ENCODE measurements at places on chromosomes 12 and 14.

DNA sequence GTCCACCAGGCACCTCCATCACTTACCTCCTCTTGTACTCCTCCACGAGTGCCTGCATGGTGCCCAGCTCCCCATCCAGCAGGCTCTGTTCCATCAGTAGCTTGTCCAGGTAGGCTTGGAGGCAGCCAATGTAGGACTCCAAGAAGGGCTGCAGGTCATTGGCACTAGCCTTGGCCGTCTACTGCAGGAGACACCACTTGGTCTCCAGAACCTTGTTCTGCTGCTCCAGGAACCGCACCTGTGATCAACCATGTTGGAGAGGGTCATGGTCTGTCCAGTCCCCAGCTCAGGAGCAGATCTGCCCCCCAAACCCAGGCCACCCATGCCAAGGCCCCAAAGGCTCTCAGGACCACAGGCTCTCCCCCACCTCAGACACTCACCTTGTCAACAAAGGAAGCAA lies 23.9 kb downstream of the KRT76 start:
- H3K27me3 ChIP-seq, result peaks cover 67% of the 10 kb centered on the region
- DNase-seq, result no peak
- no peaks in the 10 kb centered on the region for H3K36me3 ChIP-seq

DNA sequence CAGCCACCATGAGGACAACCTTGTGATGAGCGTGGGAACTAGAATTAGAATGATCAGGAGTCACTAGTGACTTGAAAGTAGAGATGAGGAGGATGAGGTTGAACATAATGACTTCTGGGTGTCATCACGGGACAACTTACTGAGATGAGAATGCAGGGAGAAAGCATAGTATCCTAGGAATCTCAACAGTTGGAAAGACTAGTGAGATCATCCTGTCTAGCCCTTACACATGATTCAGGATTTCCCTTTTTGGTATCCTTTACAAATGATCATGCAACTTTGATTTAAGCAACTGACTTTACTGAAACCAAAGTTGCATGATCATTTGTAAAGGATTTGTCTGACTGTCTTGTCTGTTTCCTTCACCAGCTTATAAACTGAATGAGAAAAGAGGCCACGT lies 51.8 kb upstream of the HIF1A start:
- no peaks in the 10 kb centered on the region for H3K36me3 ChIP-seq
- H3K4me1 ChIP-seq, result peaks cover 7% of the 10 kb centered on the region
- H3K4me3 ChIP-seq, result no peak overlapping the region
- H3K27me3 ChIP-seq, result no peaks in the 10 kb centered on the region
- H3K27ac ChIP-seq, result no peak overlapping the region

GRCh38 chr14:105864116-105864515 lies 337.7 kb downstream of the TMEM121 start:
- no peaks in the 10 kb centered on the region for H3K4me1 ChIP-seq
- H3K4me3 ChIP-seq, result no peak overlapping the region
- H3K27me3 ChIP-seq, result no peaks in the 10 kb centered on the region
- DNase-seq, result no peak
- H3K36me3 ChIP-seq, result no peaks in the 10 kb centered on the region

DNA sequence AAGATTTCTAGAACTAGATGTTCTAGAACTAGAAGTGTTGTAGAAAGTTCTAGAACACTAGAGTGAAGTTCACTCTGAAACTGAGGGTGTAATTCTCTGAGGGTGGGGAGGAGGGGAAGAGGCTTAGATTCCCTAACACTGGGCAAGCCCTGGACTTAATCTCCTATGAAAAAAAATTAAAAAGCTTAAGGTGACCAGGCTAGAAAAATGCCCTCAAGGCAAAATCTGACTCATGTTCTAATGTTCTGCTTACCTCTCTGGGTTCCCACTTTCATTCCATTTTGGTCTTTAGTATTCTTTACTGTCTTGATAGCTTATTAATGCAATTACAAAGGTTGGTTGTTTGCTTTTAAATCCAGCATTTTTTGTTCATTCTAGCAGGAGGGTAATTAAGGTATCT lies 101.5 kb downstream of the KICS2 start:
- peaks cover 10% of the 10 kb centered on the region for H3K4me1 ChIP-seq
- no peaks in the 10 kb centered on the region for H3K36me3 ChIP-seq
- H3K27ac ChIP-seq, result no peak overlapping the region
- no peak overlapping the region for H3K4me3 ChIP-seq
- no peak for DNase-seq
- H3K27me3 ChIP-seq, result no peaks in the 10 kb centered on the region

DNA sequence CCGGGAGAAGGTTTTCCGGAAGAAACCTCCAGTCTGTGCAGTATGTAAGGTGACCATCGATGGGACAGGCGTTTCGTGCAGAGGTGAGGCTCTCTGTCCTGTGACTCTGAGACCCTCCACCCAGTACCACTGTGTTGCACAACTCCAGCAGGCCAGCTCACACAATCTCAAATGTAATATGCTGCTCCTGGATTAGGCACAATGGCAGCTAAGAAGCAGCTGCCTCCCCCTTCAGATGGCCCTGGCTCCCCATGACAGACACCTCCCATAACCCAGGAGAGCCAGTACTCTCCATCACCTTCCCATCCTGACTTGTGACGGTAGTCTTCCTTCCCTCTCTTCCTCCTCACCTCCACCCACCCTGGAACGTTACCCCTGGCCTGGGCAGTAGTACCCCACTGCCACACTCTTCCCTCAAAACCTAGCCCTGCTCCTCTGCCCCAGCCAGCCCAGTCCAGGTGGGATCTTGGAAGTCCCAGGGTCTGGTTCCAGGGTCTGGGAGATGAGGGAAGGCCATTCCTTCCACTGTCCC lies 2.1 kb downstream of the TNS2 start:
- H3K27ac ChIP-seq, result no peak overlapping the region
- DNase-seq, result no peak
- no peaks in the 10 kb centered on the region for H3K36me3 ChIP-seq
- peaks cover 2% of the 10 kb centered on the region for H3K27me3 ChIP-seq
- peak overlapping the region; percentile 88 for H3K4me3 ChIP-seq

GRCh38 chr12:95674163-95674562 lies 116.4 kb downstream of the NTN4 start:
- H3K27me3 ChIP-seq, result peaks cover under 1% of the 10 kb centered on the region
- H3K4me1 ChIP-seq, result no peaks in the 10 kb centered on the region

GRCh38 chr12:124457287-124458219 lies 109.9 kb downstream of the NCOR2 start:
- no peaks in the 10 kb centered on the region for H3K27me3 ChIP-seq
- H3K4me3 ChIP-seq, result no peak overlapping the region
- DNase-seq, result peak; percentile 46
- H3K36me3 ChIP-seq, result peaks cover 6% of the 10 kb centered on the region
- peaks cover 28% of the 10 kb centered on the region for H3K4me1 ChIP-seq

GRCh38 chr14:35250319-35250718 lies 41.9 kb upstream of the PSMA6 start:
- no peak overlapping the region for H3K4me3 ChIP-seq
- no peak for DNase-seq
- no peaks in the 10 kb centered on the region for H3K27me3 ChIP-seq
- peaks cover 4% of the 10 kb centered on the region for H3K36me3 ChIP-seq
- H3K4me1 ChIP-seq, result peaks cover 4% of the 10 kb centered on the region

GRCh38 chr14:79466938-79467527 lies 744.3 kb downstream of the DIO2 start:
- peaks cover 4% of the 10 kb centered on the region for H3K4me1 ChIP-seq
- H3K27ac ChIP-seq, result no peak overlapping the region
- no peaks in the 10 kb centered on the region for H3K27me3 ChIP-seq

DNA sequence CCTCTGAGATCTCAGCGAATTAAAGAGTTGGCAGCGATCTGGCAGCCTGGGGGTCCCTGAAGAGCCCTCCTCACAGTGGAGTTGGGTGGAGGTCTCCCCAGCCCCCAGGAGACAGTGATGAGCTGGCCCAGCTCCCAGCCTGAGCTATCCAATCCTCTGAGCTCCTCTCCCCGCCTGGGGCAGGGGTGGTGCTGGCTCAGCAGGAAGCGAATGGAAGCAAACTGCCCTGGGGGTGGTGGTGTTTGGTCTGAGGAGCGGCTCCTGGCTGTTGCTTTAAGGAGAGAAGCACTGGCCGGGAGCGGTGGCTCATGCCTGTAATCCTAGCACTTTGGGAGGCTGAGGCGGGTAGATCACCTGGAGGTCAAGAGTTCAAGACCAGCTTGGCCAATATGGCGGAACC lies 19.5 kb upstream of the MEG3 start:
- DNase-seq, result no peak
- H3K36me3 ChIP-seq, result peaks cover 7% of the 10 kb centered on the region
- no peak overlapping the region for H3K4me3 ChIP-seq
- no peak overlapping the region for H3K27ac ChIP-seq

- H3K36me3 ChIP-seq, result no peaks in the 10 kb centered on the region
- H3K27me3 ChIP-seq, result peaks cover 2% of the 10 kb centered on the region
- H3K4me1 ChIP-seq, result peaks cover 36% of the 10 kb centered on the region
- H3K27ac ChIP-seq, result no peak overlapping the region
Observed at GRCh38 chr12:108306506-108306905, 32.6 kb downstream of the CMKLR1 start.

GRCh38 chr14:21090194-21090939 lies 8.1 kb downstream of the ZNF219 start:
- no peak for DNase-seq
- peaks cover 17% of the 10 kb centered on the region for H3K27me3 ChIP-seq
- no peak overlapping the region for H3K27ac ChIP-seq
- peaks cover 46% of the 10 kb centered on the region for H3K36me3 ChIP-seq
- peak overlapping the region; percentile 62 for H3K4me3 ChIP-seq
- peaks cover 63% of the 10 kb centered on the region for H3K4me1 ChIP-seq

GRCh38 chr12:59166457-59166856 lies 246.2 kb upstream of the LRIG3 start:
- no peak for DNase-seq
- H3K27ac ChIP-seq, result no peak overlapping the region
- H3K4me3 ChIP-seq, result no peak overlapping the region

DNA sequence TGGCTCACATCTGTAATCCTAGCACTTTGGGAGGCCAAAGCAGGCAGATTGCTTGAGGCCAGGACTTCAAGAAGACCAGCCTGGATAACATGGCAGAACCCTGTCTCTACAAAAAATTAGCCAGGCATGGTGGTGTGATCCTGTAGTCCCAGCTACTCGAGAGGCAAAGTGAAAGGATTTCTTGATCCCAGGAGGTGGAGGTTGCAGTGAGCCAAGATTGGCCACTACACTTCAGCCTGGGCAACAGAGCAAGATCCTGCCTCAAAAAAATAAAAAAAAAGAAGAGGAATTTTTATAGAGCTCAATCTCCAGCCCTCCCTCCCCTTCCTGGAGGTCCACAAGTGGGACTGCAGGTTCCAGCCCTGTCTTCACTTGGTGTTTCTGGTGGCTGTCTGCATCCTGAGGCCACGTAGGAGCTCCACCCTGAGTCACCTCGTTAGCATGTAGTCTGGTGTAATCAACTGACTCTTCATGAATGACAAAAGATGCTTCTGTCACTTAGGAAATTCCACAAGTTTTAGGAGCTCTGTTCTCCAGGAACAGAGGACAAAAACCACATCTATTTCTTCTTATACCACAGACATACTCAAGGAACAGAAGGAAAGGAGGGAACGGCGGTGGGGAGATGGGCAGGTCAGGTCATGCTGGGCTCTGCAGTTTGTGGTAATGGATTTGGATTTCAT lies 16.2 kb downstream of the CCDC62 start:
- no peak overlapping the region for H3K27ac ChIP-seq
- DNase-seq, result no peak
- H3K4me1 ChIP-seq, result no peaks in the 10 kb centered on the region
- H3K4me3 ChIP-seq, result no peak overlapping the region

DNA sequence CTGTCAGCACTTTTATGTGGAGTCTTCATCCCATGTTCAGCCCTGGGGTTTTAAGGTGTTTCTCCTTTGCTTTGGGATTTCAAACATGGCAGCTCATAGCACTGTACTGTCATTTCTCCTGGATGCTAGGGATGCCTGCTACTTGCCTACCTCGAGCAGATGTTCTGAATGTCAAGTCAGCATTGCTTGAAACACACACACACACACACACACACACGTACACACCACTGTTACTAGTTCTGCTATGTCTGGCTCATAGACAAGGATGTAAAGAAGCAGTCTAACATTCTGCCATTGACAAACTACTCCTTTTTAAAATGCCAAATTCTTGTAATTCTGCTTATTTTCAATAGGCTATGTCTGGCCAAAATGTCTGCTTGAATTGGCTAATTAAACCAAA lies 72.7 kb downstream of the SAMD4A start:
- no peaks in the 10 kb centered on the region for H3K27me3 ChIP-seq
- H3K27ac ChIP-seq, result no peak overlapping the region
- H3K36me3 ChIP-seq, result no peaks in the 10 kb centered on the region
- H3K4me3 ChIP-seq, result no peak overlapping the region

DNA sequence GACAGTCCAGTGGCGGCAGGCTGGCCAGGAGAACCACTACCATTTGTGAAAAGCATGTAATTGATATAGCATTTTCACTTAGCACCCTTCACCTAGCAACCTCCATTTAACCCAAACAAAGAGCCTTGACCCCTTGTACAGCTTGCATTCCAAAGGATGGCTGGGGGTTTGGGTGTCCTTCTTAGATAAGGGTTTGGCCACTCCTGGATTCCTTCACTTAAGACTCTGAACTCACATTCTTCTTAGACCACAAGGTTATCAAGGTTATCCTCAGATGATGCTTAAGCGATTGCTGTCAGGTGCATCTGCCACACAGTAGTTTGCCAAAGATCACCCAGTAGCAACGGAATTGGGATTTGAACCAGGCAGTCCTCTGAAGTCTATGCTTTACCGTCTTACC lies 102.8 kb downstream of the ZNF664 start:
- H3K36me3 ChIP-seq, result no peaks in the 10 kb centered on the region
- no peak overlapping the region for H3K27ac ChIP-seq
- H3K4me3 ChIP-seq, result no peak overlapping the region

- no peak overlapping the region for H3K4me3 ChIP-seq
- no peak overlapping the region for H3K27ac ChIP-seq
- no peaks in the 10 kb centered on the region for H3K27me3 ChIP-seq
- DNase-seq, result no peak
- H3K36me3 ChIP-seq, result peaks cover 3% of the 10 kb centered on the region
Observed at GRCh38 chr12:86435053-86435452, 178.9 kb upstream of the MGAT4C start.

- DNase-seq, result no peak
- H3K4me1 ChIP-seq, result no peaks in the 10 kb centered on the region
- no peaks in the 10 kb centered on the region for H3K27me3 ChIP-seq
- H3K4me3 ChIP-seq, result no peak overlapping the region
- H3K36me3 ChIP-seq, result no peaks in the 10 kb centered on the region
- H3K27ac ChIP-seq, result no peak overlapping the region
Observed at GRCh38 chr14:89060191-89060590, 235.7 kb downstream of the TTC8 start.

DNA sequence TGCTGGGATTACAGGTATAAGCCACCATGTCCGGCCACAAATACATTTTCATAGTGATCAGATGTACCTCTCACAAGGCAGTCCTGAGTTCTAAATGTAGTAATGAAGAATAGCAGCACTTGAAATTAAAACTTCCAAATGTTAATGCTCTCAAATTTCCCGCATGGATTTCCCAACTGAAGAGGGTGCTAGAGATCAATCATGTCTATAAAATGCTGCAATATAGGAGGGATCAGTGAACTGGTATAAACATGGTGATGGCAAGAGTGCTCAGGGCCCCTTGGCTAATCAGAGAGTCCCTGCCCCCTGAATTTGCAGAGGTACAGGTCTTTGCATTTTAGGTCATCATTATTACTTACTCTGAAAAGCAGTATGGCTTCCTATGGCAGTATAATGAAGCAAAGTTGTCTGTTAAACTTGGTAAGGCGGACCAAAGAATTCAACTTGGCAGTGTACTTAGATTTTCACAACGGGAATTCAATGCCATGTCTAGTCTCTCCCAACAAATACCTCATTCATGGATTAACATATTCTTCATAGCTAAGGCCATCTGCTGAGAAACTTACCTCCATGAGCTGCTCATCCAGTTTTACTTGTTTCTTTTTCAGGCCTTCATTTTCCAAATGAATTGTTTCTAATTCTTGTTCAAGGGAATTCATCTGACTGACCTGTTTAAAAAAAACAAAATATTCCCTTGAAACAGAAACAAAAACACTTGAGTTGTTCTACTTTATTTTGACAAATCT lies 67.0 kb upstream of the SAV1 start:
- DNase-seq, result no peak
